Activated naive CD4-positive, alpha-beta T cell treated with anti-CD3 and anti-CD28 coated beads, Interleukin-2, amount 50 U/mL, for 16 hours (primary cell): ENCODE measurements at places on chromosomes 11 and 22.

GRCh38 chr11:216081-216974, 8.8 kb downstream of the RIC8A start:
- no peak for DNase-seq

DNA sequence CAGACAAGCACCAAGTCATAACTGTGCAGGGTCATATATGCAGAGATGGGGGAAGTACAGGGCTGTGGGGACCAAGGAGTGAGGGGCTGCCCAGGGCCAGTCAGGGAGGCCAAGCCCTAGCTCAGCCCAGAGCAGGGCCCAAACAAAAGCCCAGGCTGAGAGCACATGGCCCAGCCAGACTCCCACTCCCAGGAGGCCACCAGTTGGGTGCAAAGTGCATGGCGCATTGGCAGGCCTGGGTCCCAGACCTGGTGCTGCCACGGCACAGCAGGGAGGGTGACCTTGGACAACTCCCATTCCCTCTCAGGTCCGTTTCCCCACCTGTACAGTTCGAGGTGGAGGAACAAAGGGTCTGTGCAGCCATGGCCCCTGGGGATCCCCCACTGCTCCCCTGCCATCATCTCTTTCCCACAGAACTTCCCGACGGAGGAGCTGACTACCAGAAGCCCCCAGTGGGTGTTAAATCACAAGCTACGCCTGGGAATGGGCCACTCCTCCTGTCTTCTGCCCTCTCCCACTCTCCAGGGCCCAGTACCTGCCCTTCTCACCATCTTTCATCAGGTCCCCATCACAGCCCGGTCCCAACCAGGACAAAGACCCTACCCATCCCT, 608 bp downstream of the NIPSNAP1 start:
- no peak for DNase-seq

DNA sequence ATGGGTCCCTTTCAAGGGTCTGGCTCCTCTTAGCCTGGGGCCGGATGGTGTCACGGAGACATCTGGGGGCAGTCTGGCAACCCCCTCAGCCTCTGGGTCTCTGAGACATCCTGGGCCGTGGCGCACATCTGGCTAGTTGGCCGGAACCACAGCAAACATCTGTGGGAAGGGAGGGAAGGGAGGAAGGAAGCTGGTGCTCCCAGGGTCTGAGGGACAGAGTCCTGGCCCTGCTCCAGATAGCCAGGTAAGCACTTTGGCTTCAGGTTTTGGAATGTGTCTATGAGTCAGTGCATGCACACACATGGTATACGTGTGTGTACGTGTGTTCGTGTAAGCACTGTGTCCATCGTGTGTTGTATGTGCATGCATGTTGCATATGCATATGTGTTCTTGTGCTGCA, 225.1 kb downstream of the MN1 start:
- no peak for DNase-seq

DNA sequence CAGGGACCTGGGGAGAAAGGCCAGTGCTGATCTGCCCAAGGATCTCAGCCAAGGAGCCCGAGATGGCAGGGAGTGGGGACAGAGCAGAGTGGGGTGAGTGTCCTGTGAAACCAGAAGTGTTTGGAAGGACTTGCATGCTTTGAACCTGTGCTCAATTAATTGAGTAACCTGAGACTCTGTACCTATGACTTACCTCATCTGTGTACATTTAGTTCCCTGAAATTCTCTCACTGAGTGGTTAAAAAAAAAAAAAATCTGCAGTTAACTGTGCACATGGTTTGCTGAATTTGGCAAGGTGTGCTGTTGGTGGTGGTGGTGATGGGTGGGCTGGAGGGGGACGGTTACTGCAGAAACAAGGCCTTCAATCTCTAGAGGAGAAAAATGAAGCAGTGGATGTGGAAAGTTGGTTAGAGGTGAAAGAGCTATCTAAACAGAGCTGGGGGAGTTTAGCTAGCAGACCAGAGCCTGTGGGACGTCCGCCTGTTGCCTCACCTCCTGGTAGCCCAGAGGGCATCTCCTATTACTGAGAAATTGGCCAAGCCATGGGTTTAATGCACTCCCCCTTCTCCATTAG, 8.3 kb upstream of the SORL1-AS1 start:
- no peak for DNase-seq

DNA sequence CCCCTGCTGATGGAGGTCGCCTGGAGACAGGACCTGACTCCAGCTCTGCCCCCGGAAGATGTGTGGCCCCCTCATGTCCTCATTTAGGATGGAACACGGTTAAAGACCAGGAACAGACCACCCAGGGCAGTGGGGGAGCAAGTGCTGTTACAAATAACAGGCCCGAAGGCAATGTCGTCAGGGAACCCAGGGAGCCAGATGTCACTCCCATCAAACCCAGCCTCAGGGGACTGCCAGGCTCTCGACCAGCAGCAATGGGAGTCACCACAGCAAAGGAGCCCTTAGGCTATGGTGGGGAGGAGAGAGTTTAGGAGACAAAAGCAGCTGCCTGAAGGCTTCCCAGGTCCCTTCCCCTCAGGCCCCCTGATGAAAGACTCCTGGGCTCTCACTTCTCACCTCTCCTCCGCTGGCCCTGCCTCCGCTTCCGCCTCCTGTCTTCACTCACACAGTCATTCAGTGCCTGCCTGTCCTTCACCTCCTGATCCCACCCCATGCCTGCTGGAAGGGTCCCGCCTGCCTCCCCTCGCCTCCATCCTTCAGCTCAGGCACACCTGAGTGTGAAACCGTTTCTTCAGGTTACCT, 4.4 kb downstream of the RPS19BP1 start:
- no peak for DNase-seq

GRCh38 chr22:41532908-41533825, 11.1 kb downstream of the POLR3H start:
- peak; percentile 64 for DNase-seq

- no peak for DNase-seq
Measured at GRCh38 chr22:39624501-39624821, 53.9 kb downstream of the CACNA1I start.

DNA sequence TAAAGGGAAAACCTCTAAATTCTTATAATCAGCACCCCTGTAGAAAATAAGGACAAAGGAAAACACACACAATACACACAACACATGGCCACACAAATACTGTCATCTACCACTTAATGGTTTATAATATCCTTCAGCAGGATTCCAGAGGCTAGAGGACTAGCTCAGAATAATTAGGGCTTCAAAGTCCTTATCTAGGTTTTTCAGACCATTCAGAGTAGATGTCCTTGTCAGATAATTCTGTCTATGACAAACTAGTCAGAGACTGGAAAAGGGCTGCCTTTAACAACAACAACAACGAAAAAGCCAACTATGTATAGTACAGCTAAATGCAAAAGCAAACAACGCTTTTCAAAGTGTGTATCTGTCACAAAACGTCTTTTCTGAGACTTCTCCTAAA, 456.5 kb upstream of the CNTN5 start:
- no peak for DNase-seq

DNA sequence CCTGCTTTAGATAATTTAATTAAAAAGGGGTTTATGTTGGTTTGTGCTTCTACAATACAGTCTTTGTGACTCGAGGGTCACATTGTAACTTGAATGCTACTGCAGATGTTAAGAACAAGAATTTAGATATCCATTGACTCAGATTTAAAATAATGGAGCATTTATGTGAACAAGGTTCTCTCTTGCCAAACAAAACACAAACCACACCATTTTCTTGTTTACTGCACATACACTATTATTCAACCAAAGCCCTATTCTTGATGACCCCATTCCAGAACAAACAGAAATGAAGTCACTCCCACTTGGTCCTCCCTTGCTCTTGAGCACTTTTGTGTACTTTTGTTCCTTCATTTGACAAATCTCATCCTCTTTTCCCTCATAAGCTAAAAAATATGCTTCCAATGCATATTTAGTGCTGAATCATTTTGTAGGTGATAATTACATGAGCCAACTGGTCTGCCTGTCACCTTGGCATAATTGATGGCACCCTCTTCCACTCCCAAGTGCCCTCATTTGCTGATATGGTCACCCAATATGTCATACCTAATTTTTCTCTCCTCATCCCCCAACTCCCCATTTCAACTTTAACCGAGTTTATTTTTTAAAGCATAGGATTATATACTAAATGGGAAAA, 2.8 kb downstream of the C11orf71 start:
- no peak for DNase-seq

- DNase-seq = no peak
Measured at GRCh38 chr11:73072935-73073481, 69.1 kb downstream of the FCHSD2 start.

DNA sequence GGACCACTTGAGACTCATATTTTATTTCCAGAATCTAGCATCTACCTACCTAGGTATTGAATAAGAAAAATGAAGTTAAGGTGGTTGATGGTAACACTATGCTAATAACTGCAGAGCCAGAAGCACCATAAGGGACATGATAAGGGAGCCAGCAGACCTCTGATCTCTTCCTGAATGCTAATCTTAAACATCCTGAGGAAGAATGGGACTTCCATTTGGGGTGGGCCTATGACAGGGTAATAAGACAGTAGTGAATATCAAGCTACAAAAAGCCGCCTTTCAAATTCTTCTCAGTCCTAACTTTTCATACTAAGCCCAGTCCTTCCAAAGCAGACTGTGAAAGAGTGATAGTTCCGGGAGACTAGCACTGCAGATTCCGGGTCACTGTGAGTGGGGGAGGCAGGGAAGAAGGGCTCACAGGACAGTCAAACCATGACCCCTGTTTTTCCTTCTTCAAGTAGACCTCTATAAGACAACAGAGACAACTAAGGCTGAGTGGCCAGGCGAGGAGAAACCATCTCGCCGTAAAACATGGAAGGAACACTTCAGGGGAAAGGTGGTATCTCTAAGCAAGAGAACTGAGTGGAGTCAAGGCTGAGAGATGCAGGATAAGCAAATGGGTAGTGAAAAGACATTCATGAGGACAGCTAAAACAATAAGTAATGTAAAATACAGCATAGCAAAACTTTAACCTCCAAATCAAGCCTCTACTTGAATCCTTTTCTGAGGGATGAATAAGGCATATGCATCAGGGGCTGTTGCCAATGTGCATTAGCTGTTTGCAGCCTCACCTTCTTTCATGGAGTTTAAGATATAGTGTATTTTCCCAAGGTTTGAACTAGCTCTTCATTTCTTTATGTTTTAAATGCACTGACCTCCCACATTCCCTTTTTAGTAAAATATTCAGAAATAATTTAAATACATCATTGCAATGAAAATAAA, 2.1 kb downstream of the HBB start:
- no peak for DNase-seq

DNA sequence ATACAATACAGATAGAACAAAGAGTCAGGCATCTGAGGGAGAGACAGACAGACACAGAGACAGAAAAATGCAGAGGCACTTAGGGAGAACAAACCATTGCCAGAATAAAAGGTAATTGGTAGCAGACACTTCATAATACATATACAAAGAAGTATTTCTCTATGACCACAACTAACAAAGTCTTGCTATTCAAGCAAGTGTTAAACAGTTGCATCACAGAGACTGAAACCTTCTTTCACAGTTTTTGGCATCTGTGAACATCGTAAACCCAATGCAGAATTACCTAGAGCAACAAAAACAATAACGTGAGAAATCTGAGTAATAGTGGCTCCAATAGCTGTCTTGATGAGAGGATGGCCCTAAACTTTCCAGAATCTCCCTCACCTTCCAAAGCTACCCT, 116.4 kb downstream of the BLID start:
- no peak for DNase-seq
